ENCODE measurements at places on chromosomes 7 and 10. TPM values are rescaled to one million over a fixed set of nuclear protein-coding genes. Genes with fewer than 3 reads are reported as not detected.

AEBP1 gene
- 18.4 TPM for total RNA-seq

SPDYE5 gene
- not detected for total RNA-seq

OR6B1 gene
- not detected for total RNA-seq

NACAD gene
- 0.76 TPM for total RNA-seq

GRID2IP gene
- total RNA-seq = 0.28 TPM

BTBD16 gene
- not detected for total RNA-seq

MCM10 gene
- total RNA-seq = 30.6 TPM

PAX4 gene
- total RNA-seq = not detected

CFAP70 gene
- 1.1 TPM for total RNA-seq

TCAF2 gene
- 36.5 TPM for total RNA-seq

NUDT13 gene
- 0.60 TPM for total RNA-seq

BUD31 gene
- 218 TPM for total RNA-seq

VWA2 gene
- not detected for total RNA-seq

OR6V1 gene
- total RNA-seq = not detected

GFRA1 gene
- not detected for total RNA-seq

AMPH gene
- 0.53 TPM for total RNA-seq

SBDS gene
- 88.3 TPM for total RNA-seq

ERCC6 gene
- 29.4 TPM for total RNA-seq

ZNF804B gene
- not detected for total RNA-seq

Measured in activated T-cell treated with anti-CD3 and anti-CD28 coated beads, Interleukin-2, amount 50 U/mL, for 72 hours (primary cell).